ENCODE measurements at places on chromosomes 7 and 10. TPM values are rescaled to one million over a fixed set of nuclear protein-coding genes. Genes with fewer than 3 reads are reported as not detected.

DNA sequence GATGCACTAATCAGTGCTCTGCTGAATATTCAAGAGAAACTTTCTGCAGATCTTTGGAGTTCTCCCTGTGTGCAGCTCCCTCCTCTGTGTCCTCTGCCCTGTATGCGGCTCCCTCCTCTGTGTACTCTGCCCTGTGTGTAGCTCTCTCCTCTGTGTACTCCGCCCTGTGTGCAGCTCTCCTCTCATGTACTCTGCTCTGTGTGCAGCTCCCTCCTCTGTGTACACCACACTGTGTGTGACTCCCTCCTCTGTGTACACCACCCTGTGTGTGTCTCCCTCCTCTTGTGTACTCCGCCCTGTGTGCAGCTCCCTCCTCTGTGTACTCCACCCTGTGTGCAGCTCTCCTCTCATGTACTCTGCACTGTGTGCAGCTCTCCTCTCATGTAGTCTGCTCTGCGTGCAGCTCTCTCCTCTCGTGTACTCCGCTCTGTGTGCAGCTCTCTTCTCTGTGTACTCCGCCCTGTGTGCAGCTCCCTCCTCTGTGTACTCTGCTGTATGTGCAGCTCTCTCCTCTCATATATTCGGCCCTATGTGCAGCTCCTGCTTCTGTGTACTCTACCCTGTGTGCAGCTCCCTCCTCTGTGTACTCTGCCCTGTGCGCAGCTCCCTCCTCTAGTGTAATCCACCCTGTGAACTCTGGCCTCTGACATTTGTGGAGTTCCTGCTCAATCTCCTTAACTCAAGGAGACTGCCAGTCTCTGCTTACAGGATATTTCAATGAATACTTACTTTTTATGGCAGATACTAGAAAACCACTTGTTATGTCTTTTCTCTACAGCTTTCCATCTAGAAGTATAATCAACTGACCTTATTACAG is 280.4 kb downstream of the GLRX3 start:
- no peak for DNase-seq

DNA sequence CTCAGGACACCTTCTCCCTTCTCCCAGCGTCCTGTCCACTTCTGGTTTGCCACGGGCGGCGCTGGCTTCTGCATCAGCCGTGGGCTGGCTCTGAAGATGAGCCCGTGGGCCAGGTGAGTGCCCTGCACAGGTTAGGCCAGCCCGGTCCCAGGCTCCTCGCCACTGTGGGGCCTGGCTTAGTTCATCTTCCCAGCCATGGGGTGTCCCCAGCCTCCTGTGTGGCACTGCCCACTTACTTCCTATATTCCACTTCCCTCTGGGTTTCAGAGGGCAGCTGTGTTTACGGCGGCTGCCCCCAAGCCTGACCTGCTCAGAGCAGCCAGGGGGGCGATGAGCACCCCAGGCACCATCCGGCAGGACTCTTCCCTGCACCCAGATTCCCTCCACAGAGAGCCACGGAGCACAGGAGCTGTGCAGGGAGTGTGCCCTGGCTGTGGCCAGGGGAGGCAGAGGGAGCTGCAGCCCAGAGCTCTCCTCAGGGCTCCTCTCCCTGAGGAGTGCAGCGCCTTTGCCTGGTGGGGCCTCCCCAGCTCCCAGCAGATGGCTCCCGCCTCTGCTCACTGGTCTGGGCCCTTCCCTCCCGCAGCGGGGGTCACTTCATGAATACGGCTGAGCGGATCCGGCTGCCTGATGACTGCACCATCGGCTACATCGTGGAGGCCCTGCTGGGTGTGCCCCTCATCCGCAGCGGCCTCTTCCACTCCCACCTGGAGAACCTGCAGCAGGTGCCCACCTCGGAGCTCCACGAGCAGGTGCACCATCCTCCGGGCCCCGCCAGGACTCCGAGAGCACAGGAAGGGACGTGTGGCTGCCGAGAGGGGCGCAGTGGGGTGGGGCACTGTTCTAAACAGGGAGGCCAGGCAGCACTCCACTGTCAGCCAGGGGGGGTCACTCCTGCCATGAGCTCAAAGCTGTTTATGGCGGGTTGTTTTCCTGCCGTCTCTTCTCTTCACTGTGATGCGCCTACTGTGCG is 6.4 kb downstream of the LFNG start:
- no peak for DNase-seq

GRCh38 chr7:43781726-43782607 is 23.5 kb downstream of the BLVRA start:
- DNase-seq = peak; percentile 62

DNA sequence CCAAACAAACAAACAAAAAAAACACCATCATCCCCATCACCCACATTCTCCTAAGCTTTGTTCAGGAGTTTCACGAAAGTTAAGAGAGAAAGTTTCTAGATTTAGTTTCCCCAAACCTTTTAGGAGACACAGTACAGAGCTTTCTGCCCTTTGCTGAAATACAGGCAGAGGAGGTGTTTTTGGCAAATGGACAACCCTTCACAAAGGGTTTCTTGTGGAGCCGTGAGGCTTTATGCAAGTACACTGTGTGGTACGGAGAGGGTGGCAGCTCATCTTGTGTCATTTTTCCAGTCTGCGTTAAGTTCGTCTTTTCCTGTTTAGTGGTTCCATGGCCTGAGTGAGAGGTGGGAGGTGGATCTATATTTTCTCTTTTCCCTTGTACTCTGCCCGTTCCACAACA is 215.5 kb upstream of the PRKCQ start:
- DNase-seq = no peak

GRCh38 chr10:124616040-124616835 is 127.9 kb downstream of the FAM53B start:
- DNase-seq = no peak

- no peak for DNase-seq
Observed at GRCh38 chr7:159049266-159050025, 95.2 kb downstream of the VIPR2 start.

- peak; percentile 16 for DNase-seq
Observed at GRCh38 chr10:100847440-100847839, 65.3 kb upstream of the SLF2 start.

DNA sequence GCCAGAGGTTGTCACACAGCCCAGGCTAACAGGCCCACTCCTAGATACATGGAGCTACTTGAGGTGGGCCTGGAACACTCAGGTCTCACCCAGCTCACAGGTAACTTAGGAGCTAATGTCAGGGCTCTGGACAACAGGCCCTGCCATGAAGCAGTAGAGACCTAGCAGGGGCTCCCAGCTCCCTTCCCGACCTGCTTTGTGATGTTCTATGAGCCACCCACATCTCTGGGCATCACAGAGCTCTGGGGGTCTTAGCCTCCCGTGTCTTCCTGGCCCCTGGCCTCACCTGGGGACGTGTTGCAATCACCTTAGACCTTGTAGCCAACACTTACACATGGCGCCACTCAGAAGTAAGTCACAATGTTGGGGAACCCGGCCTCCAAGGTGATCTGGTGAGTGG is 12.4 kb downstream of the WDFY4 start:
- DNase-seq = no peak

DNA sequence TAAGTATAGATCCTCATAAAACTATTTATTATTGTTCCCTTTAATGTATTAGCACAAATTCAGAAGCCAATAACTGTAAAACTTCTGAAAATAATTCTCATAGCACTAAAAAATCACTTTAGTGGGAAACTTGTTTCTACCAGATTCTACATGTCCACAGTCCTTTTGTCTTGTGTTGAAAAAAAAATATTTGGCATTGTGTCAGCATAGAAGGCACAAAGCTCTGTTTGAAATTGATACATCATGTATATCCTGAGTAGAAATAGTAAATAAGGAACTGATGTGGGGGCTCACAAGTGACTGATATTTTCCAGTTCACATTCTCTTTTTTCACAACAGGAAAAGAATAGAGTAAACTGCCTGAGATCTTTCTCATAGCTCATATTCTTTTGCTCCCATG is 134.6 kb downstream of the GRM3 start:
- DNase-seq = no peak

- DNase-seq = peak; percentile 83
Observed at GRCh38 chr7:6516387-6516983, 34.8 kb downstream of the GRID2IP start.

FAM25G gene
- not detected for total RNA-seq

MRLN gene
- total RNA-seq = not detected

ZWINT gene
- 10.9 TPM for total RNA-seq

VIPR2 gene
- total RNA-seq = under 0.01 TPM

ZNF804B gene
- total RNA-seq = not detected
